H1 (cell line): ENCODE measurements at places on chromosomes 3 and 15. TPM values are rescaled to one million over a fixed set of nuclear protein-coding genes. Genes with fewer than 3 reads are reported as not detected.

DNA sequence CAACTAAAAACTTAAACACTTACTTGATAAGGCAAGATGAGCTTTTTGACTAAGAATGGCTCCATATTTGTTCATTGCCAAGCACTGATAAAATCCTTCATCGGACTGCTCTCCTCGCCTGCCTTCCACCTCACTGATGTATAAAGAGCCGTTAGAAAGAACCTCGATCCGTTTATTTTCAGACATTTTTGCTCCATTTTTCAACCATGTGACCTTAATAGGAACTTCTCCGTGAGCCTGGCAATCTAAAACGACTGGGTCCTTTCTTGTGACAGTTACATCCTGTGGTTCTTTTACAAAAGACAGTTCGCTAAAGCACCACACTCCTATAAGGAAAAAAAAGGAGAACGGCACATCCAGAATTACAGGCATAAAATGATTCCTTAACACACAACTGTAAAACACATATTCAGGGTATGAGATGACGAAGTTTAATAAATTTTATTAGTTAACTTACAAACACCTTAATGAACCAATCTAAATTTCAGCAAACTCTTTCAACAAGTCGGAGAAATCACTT lies 2.5 kb downstream of the PRTG start:
- no peak for DNase-seq

The CASR gene
- polyA plus RNA-seq: 0.28 and 0.36 TPM in 2 replicates

DNA sequence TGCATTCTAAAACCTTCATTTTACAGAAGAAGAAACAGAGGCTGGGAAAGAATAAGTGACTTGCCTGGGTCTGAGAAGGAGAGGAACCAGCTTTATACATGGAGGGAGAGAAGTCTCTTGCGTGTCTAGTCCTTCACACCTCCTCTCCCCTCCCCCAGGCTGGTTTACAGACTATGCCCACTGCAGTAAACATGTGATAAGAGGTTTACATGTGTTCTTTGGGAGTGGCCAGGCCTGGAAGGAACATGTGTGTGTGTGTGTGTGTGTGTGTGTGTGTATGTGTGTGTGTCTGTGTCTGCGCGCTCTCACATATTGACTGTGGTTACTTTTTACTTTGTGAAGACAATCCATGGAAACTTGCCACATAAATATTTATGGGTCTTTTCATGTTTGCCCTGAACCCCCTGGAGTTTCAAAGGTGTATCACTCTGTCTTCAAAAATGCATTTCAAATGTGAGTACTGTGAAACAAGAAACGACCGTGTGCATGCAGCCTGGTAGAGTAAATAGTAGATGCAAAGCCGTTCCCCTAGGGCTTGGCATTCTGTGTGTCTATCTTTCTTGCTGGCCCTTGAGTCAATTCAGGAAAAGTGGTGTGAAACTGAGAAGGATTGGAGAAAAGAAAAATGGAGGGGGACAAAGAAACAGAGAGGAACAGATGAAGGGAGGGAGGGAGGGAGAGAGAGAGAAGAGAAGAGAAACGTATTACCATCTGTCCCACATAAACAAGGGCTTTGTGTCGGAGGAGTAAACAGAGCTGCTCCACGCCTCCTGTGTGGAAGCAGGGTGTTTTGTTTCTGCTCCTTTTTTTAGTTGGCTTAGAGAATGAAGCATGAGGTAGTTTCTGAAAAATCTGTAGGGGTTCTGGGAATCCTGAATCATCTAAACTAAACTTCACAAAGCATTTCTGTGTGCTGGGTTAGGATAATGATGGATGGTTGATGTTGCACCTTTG lies 51.7 kb downstream of the CLDN11 start:
- peak; percentile 26 for DNase-seq

- peak; percentile 31 for DNase-seq
Measured at GRCh38 chr3:110165753-110166152, 828.4 kb upstream of the DPPA4 start.

DNA sequence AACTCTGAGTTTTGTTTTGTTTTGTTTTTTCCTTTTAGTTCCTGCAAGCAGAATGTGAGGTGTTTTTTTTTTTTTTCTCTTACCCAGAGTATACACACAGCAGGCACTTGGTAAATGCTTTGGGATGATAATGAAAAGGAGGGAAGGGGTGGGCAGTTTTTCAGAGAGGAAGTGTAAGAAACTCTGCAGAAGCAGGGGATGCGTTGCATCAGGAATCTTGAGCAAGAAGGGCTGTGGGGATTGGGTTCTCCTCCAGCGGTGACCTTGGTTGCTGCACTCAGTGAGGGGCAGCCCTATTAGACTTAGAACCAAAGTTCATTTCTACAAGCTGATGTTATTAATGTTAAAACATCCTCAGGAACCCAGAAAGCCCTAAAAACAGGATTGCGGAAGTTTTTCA lies 32.2 kb upstream of the TMEM158 start:
- no peak for DNase-seq
